ENCODE measurements at places on chromosomes 4 and X. TPM values are rescaled to one million over a fixed set of nuclear protein-coding genes. Genes with fewer than 3 reads are reported as not detected.

DNA sequence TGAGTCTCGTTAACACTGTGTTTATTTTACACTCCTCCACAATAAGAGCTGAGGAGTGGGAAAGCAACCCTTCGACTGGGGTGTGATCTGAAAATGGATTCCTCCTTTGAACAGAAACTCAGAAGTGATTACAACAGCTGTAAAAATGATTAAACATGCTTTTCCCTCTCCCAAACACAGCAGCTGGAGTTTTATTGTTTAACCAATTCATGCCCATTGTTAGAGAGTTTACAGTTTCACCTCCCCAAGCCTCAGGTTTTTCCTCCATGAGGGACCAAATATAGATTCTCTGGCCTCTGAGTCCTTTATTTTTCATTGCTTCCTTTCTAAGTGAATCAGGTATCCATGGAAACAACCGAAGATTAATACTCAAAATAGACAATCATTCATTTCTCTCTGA, 263.0 kb upstream of the TAPT1 start:
- DNase-seq, result no peak
- no peak overlapping the region for H3K27ac ChIP-seq
- H3K27me3 ChIP-seq, result no peaks in the 10 kb centered on the region
- H3K36me3 ChIP-seq, result peaks cover 4% of the 10 kb centered on the region

The RAB33A gene
- not detected for total RNA-seq

- peaks cover 46% of the 10 kb centered on the region for H3K36me3 ChIP-seq
- peaks cover 54% of the 10 kb centered on the region for H3K4me1 ChIP-seq
- no peak overlapping the region for H3K4me3 ChIP-seq
- no peak for DNase-seq
These were observed 31.3 kb downstream of the SLIT2 start for GRCh38 chr4:20283039-20283438.

The PABPC1L2A gene
- total RNA-seq, result not detected

DNA sequence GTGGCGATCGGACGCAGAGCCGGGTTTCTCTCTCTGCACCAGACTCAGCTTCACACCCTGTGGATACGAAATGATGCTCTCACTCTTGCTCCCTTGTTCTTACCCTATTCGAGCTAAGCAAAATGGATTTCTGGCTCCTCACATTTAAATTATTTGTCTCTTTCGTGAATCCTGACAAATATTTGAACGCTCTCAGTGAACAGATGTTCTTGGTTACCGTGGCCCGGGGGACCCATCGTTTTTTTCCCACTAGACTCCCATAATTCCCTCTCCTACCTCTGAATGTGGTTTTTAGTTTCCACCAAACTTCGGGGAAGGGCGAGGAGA, 630 bp downstream of the SMARCA5 start:
- H3K4me3 ChIP-seq, result peak overlapping the region; percentile 97
- peaks cover 10% of the 10 kb centered on the region for H3K27me3 ChIP-seq
- H3K27ac ChIP-seq, result peak overlapping the region; percentile 100
- peaks cover 32% of the 10 kb centered on the region for H3K4me1 ChIP-seq
- DNase-seq, result no peak

DNA sequence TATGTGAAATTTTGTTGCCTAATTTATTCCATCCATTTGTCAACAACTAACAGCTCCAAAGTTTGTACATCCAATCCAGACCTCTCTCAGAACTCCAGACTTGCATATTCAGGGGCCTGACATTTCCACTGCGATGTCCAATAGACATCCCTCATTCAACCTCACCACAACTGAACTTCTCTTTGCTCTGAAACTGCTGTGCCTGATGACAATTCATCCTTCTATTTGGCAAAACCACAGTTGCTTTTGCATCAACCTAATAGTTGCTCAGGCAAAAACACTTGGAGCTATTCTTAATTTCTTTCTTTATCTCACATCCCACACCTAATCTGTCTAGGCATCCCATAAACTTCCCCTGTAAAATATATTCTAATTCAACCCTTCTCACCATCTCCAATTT, 56.5 kb downstream of the ANTXR2 start:
- H3K36me3 ChIP-seq, result peaks cover 7% of the 10 kb centered on the region
- H3K27ac ChIP-seq, result no peak overlapping the region
- H3K4me3 ChIP-seq, result no peak overlapping the region
- H3K27me3 ChIP-seq, result no peaks in the 10 kb centered on the region

DNA sequence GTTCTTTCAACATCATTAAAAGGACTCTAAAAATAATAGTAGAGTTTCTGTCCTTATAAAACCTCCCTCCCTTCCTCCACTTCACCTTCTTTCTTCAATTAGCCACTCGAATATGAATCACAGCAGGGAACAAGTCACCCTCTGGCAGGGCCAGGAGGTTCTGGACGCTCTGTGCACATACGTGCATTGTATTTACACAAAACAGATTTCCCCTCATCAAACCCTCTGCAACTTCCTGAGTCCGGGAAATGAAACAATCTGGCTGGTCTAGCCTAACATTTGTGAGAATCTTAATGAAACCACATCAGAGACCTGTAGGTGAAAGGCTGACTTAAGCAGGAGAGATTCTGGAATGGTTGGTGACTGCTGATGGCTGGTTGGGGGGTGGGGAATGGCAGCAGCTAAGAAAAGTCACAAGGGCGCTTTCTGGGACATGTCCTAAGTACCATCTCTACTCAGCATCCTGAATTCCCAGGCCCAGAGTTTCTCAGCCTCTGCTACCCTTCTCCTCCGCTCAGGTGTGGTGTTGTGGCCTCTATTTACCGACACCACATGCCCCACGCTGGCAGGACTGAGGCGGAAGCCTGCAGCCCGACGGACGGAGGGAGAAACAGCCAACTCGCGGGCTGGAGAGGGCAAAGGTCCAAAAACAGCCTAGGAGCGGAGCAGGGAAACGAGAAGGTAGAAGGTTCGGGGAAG, 1.0 kb downstream of the ZDHHC9 start:
- H3K4me1 ChIP-seq, result peaks cover 31% of the 10 kb centered on the region
- no peaks in the 10 kb centered on the region for H3K36me3 ChIP-seq
- H3K4me3 ChIP-seq, result peak overlapping the region; percentile 92
- H3K27ac ChIP-seq, result peak overlapping the region; percentile 80
- peak; percentile 15 for DNase-seq

DNA sequence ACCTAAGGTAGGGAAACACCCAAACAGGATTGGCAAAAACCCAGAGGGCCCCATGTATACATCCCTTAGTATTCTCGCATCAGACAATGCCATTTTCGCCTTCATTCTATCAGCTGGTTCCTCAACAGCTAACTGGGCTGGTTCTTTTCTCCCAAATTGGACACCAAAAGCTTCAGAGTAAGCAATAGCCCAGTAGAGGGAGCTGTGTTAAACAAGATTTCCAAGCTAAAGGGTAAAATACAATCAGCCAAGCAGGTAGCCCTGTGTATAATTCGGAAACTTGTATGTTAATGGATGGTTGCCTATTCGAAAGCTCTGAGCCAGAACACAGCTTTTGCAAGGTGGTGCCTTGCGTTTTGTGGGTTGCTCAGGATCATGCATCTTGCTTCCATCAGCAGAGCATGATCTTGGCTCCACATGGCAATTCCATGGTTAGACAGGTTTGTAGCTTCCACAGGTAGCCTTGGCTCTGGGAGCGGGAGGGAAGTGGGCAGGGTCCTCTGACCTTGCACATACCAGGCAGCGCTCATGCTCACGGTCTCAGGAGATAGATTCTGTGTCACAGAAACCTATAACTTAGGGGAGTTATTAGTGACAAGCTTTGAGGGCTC, 115.2 kb upstream of the LNX1 start:
- no peaks in the 10 kb centered on the region for H3K36me3 ChIP-seq
- H3K27ac ChIP-seq, result peak overlapping the region; percentile 75
- H3K4me3 ChIP-seq, result peak overlapping the region; percentile 6
- DNase-seq, result peak; percentile 66
- peaks cover 4% of the 10 kb centered on the region for H3K27me3 ChIP-seq

The TRIM61 gene
- total RNA-seq, result 0.31 TPM
